ENCODE measurements at places on chromosomes 2 and 18.

DNA sequence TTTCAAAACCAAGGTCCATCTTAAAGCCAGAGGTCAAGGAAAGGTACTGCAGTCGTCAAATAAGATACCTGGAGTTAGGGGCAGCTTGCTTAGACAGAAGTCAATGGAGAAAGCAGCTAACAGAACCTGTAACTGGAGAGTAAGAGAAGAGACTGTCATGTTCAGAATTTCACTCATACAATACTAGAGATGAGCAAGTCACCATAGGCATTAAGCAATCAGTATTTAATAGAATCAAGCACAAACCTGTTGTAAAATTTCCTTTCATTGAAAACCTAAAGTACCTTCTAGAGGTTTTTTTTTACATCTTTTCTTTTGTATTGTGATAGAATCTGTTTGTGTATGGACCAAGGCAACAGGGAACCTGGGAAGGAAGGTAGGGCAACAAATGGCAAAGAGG lies 183.4 kb upstream of the ERBB4 start:
- DNase-seq: no peak

- DNase-seq: peak; percentile 86
Observed at GRCh38 chr2:43131051-43131889, 95.1 kb downstream of the ZFP36L2 start.

DNA sequence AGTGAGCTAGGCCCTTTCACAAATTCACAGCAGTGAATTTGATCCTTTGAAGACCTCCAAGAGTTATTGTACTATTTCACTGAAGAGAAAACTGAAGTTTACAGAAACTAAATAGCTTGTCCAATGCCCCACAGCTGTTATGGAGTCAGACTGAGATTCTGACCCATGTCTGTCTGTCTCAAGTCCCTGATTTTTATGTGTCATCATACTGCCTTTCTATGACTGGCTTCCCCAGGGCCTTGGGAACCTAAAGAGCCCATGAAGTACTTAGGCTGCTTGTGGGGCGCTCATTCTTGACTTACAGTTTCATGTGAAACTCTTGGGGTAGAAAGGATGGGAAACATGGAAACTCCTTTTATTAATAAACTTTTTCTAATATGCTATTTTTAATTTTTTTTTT lies 107.7 kb downstream of the ATL2 start:
- no peak for DNase-seq

- no peak for DNase-seq
Observed at GRCh38 chr2:149596471-149596870, 8.9 kb upstream of the MMADHC start.

GRCh38 chr18:69109686-69110085 lies 291.0 kb upstream of the DOK6 start:
- DNase-seq: peak; percentile 50
